ENCODE measurements at places on chromosomes 1 and 21.

GRCh38 chr21:23740463-23740862 lies 1866.8 kb downstream of the MRPL39 start:
- DNase-seq = no peak

DNA sequence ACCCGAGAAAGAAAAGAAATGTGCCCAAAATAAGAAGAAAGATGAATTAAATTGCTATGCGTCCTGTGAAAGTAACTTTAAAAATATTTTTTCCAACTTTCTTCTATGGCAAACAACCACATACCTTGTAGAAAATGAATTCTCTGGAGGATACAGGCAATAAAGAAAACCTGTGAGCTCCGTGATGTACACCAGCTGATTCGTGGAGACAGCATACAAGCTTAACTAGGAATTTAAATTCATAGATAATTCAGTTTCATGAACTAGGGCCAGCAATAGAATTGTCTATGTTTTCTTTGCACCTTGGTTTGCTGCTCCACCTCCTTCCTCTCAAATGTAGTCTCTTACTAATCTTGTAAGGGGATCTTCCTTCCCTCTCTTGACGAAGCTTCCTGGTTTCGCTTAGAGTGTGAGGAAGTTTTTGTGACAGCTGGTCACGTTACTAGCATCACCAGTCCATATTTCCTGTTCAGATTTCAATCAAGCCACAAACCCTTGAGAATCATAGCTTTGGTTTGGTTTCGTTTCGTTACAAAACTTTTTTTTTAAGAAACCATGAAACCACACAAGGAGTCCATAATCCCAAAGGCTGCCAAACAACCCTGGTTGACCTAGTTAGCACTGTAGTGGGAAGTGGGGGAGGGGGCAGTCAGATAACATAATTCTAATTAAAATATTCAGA lies 35.8 kb downstream of the GREM2 start:
- peak; percentile 12 for DNase-seq

GRCh38 chr1:226402739-226403165 lies 5.1 kb downstream of the PARP1 start:
- DNase-seq = no peak

DNA sequence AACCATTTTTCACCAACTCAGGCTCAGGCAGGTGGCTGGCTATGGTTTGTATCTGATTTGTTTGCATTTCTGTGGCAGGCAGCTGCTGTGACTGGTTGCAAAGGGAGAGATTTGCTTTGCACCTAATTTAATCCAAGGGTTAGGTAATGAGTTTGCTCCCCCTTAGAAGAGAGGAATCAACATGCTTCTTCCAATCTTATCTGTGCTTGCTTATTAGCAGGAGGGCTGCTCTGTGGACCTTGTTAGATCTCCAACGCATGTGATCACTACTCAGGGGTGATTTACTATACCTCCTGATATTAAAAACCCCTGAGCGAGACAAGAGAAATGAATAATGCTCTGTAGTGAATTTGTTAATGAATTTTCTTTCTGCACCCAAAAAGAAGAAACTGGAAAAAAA lies 20.5 kb downstream of the OLFML3 start:
- DNase-seq = no peak

DNA sequence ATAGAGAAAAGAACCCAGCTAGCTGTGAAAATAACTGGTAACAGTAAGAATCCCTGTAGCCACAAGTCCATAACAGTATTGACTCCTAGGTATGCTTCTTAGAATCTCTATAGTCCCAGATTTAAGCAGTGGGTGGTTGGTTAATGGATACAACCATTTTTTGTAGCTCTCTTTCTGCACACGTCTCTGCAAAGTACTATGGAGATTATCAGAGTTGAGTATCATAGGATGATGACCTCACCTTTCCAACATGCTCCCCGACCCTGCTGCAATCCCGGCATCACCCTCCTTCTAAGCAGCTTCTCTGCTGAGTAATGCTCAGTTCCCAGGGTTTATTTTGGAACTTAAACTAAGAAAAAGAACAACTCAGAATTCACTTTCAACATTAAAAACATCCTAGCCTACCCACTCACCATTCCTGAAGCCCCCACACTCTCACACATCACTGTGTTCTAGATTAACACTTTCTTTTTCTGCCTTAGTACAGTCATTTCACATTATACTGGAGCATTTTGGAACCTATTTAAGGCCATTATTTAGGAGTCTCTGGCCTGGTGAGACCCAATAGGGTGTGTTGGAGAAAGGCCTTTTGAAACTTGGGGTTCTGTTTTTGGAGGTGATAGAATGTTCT lies 2.7 kb downstream of the MLLT11 start:
- no peak for DNase-seq

- no peak for DNase-seq
Measured at GRCh38 chr1:109787845-109788601, 24.3 kb upstream of the EPS8L3 start.

DNA sequence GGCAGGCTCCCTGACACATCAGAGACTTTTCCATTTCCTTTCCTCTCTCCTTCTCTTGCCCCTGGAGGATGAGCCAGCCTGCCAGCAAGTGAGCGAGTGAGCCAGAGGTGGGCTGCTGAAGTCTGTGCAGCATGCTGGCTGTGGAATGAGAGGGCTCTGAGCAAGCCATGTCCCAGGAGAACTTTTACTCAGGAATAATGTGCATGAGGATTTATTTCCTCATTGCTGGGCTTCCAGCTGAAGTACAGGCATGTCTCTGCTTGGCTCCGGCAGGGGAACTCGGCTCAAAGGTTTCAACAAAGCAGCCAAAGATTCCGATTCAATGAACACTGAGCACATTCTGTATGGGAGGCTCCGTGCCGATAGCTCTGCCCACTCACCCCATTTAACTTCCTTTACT lies 43.7 kb downstream of the UBIAD1 start:
- no peak for DNase-seq

- peak; percentile 12 for DNase-seq
Measured at GRCh38 chr1:24870551-24871195, 59.4 kb downstream of the RUNX3 start.

GRCh38 chr1:195053478-195053877 lies 1554.8 kb downstream of the KCNT2 start:
- no peak for DNase-seq

GRCh38 chr1:78370779-78371482 lies 119.8 kb upstream of the PTGFR start:
- DNase-seq = no peak

GRCh38 chr21:42337830-42338728 lies 12.7 kb downstream of the TFF2 start:
- peak; percentile 74 for DNase-seq

- no peak for DNase-seq
Measured at GRCh38 chr1:67980028-67980427, 70.4 kb downstream of the DIRAS3 start.

GRCh38 chr1:97137862-97138514 lies 416.4 kb downstream of the PTBP2 start:
- DNase-seq = no peak

DNA sequence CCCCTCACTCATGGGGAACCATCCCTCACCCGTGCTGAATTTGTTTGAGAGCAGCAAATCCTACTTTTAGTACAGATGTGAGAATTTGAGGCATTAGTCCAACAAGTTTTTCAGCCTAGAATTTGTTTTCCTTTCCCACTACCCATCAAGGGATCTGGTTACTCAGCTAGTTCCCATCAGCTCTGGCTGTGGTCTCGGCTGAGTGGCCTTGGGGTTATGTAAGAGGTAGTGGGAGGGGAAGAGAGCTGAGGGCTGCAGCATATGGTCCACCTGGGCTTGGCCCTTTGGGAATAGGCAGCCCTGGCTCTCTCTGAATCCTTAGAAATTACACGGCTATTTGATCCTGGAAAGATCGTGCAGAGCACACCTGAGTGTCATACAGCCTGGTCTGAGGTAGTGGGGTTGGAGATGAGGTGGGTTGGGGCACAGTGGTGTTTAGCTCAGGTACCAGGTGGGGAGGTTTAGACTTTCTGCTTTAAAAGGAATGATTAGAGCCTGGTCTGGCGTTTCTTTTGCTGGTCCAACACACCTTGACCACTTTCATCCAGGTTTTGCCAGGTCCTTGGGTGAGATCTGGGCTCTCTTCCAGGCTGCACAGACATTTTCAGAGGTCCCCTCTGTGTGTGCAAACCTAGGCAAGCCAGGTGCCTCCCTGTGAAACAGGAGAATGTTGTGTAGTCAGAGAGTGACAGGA lies 4.2 kb downstream of the GSTM4 start:
- no peak for DNase-seq

DNA sequence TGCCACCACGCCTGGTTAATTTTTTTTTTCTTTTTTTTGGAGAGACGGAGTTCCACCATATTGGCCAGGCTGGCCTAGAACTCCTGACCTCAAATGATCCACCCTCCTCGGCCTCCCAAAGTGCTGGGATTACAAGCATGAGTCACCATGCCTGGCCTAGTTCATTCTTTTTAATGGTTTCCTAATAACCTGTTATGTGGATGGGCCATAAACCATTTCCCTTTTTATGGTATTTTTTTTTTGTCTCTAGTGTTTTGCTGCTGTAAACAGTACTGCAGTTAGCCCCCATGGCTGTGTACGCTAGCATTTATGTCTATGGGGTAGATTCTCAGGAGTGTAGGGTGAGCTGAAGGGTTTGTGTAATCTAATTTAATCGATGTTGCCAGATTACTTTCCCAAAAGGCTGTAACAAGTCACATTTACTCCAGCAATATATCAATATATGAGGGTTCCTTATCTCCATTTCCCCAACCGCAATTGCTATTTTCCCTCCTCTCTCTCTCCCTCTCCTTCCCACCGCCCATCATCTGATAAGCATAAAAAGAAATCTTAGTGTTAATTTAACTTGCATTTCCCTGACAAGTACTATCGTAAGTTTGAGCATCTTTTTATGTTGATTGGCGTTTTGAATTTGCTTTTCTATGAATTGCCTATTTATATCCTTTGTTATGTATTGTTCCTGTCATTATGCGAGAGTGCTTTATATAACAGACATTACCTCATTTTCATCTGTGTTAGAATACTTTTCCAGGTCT lies 28.7 kb downstream of the RCSD1 start:
- DNase-seq = no peak

DNA sequence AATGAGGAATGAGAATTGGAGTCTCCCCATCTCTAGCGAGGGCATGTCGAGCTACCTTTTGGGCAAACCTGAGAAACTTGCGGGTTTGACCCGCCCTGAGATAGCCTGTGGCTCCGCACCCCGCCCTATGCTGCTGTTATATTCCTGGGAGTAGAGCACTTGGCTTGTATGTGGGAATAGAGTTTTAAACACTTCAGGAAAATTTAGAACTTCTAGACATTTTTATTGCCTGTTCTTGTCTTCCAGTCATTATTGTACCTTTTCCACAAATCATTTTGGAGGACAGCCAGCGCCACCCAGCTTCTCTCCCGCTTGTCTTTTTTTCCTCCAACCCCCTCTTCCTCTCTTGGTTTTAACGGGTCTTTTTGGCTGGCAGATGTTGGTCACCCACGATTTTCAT lies 738 bp downstream of the GNPAT start:
- no peak for DNase-seq

DNA sequence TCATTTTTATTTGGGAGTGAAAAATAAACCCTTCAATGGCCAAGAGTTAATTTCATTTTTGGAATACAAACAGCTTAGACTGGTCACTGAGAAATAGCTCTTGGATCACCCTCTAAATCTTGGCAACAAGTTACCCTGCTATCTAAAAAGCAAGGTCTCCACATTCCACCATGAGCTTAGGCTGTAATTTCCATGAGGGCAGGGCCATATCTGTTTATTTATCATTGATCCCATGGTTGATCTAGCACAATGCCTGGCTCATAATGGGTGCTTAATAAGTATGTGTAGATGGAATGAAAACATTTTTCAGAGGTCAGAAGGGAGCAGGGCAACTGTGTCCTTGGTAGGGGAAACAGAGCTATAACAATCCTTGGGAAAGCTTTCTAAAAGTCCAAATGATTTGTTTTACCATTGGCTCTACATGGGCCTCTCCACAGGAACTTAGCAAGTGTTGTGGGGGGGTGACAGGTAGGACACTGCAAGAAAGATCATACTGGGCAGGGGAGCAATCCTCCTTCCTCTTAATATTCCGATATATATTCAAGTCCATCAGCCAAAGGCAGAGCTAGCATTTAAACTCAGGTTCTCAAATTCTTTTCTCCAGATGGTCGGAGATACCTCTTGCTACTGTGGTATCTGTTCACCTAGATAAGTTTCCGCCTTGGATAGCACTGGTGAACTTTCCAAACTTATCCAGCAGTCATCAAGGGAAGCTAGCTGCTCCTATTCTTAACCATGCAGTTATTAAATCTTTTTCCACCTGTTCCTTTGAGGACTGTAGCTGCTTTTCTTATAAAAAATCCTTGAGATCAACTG lies 53.1 kb upstream of the PTCH2 start:
- no peak for DNase-seq

GRCh38 chr1:55214934-55215193 lies 300 bp downstream of the USP24 start:
- DNase-seq = no peak

- DNase-seq = no peak
Measured at GRCh38 chr1:156590326-156591180, 1.0 kb upstream of the NAXE start.

DNA sequence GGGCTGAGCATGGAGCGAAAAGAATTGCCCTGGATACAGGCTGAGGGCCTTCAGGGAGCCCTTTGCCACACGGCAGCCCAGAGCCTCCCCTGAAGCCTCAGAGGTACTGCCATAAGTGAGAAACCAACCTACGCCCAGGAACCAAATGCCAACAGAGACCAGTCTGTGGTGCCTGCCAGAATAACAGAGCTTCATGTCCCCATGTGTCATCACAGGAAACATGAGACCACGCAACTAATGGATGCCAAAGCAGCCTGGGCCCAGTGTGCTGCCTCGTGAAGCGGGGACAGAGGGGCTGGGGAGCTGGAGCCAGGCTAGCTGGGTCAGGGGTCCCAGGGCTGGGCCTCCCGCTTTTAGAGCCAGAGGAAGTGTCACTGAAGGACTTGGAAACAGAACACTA lies 18.7 kb upstream of the STUM start:
- no peak for DNase-seq

DNA sequence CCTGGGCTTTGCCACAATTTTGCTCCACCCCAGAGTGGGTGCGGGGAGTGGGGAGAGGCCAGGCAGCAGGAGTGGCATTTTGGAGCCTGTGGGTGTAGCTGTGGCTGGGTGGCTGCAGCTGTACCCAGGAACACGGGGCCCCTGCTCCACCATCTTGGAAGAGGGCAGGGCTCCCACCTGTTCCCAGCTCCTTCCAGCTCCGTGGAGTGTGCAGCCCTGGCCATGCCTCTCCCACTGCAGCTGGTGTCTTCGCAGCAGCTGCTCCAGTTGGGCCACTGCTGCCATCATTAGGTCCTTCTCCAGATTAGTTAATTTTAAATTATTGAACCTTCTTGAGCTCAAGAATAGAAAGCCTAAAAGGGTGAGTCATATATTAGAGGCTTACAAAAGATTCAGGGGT lies 17.6 kb downstream of the FAM20B start:
- DNase-seq = no peak

- no peak for DNase-seq
Measured at GRCh38 chr1:24724345-24725208, 20.7 kb upstream of the CLIC4 start.

GRCh38 chr1:143718524-143718923 lies 253.3 kb downstream of the FAM72C start:
- no peak for DNase-seq
